ENCODE measurements at places on chromosomes 6 and 20.

DNA sequence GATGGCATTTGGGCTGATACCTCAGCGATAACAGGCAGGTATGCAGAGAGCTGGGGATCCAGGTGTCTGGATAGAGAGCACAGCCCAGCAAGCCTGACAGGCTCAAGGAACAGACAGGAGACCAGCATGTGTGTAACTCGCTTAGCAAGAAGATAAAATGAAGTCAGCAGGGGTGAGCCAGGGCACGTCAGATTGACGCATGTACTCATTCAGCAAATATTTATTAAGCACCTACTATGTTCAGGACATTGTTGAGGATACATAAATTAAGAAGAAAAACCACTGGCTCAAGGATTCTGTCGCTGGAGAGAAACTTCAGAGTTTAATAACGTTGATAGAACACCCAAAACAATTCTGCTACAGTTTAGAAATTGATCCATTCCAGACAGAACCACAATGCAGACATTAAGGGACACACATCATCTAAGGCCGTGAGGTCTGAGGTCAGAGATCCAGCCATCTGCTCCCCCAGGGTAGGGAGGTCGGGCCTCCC, 1.0 kb upstream of the DUSP22 start:
- DNase-seq = no peak

DNA sequence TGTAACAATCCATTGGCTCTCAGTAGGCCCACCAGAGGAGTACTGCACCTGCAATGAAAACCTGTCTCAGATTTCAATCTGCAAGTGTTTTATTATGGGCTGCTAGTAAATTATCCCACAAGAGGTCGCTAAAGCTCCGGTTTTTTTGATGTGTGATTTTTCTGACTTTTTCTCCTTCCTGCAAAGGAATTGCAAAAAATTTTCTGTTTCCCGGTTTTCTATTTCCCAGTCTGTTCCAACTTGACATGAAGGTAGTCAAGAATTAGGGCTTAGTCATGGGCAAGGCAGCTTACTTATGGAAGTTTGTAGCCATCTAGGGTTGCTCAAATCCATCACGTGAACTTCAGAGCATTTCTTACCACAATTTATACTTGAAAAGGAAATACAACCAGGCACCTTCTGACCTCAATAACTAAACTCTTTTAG, 38.5 kb upstream of the AHI1 start:
- DNase-seq = no peak

DNA sequence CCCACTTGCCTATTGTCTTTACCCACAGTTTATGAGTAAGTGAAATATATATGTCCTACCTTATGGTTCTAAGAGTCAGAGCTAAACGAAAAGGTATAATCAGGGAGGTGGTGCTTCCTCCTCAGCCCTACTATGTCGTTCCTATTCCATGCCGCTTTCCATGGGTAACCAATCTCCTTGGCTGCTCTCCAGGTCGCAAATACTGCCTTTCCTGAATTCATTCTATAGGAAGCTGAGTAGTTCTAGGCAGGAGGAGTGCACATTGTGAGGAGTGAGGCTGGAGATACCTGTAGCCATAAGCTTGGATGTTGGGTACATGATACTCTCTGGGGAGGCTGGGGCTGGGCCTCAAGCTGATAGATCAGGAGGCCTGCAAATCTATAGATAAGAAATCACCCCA, 5.8 kb downstream of the IL20RA start:
- no peak for DNase-seq

GRCh38 chr20:33499355-33499754, 9.5 kb downstream of the CBFA2T2 start:
- DNase-seq = no peak

DNA sequence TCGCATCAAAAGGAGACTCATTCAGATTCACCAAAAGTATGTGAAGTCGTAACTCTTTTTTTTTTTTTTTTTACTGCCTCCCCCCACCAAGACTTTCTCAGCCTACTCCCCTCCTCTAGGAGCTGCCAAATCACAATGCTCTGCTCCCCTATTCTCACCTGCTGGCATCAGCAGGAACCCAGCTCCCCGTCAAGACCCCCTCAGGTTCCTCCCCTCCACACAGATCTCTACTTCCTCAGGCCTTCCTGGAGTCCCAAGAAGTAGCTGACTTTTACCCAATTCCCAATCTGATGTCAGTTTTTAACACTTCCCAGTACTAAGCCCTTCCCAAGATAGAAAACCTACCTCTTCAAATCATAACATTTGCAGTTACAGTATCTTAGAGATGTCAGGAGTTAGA, 39.3 kb downstream of the ARHGAP18 start:
- DNase-seq = no peak

DNA sequence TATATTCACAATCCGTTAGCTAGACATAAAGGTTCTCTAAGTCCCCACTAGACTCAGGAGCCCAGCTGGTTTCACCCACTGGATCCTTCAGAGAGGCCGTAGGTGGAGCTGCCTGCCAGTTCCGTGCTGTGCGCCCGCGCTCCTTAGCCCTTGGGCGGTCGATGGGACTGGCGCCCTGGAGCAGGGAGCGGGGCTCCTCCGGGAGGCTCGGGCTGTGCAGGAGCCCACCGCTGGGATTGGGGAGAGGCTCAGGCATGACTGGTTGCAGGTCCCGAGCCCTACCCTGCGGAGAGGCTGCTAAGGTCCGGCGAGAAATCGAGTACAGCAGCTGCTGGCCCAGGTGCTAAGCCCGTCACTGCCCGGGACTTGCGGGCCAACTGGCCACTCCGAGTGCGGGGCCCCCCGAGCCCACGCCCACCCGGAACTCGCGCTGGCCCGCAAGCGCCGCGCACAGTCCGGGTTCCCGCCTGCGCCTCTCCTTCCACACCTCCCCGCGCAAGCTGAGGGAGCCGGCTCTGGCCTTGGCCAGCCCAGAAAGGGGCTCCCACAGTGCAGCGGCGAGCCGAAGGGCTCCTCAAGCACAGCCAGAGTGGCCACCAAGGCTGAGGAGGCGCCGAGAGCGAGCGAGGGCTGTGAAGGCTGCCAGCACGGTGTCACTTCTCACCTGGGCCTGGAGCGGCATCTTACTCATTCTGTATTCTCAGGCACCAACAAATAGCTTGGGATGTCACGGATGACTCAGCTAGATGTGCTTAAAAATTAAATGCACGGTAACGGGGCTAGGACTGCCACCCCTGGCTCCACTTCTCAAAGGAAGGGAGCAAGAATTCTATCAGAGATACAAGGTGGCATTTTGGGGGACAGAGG, 44.1 kb downstream of the IRF4 start:
- DNase-seq = no peak

- DNase-seq = no peak
These were observed 3.6 kb downstream of the GHRH start for GRCh38 chr20:37257988-37258387.

DNA sequence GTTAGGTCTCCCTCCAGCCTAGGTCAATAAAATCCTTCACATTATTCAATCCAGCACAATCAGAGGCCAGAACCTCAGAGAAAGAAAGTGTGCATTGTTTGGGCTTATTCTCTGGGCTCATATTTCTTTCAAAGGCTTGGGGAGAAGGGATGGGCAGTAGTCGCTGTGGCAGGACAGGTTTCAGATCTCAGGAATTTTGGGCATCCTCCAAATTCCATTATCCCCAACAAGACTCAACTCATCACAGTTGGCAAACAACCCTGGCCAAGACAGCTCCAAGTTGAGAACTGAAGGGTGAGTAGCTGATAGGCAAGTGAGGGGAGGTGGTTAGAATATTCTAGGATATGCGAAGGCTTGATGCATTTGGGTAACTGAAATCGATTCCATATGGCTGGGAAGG, 27.2 kb upstream of the CHD6 start:
- DNase-seq = no peak

- DNase-seq = no peak
These were observed 17.8 kb upstream of the SLC32A1 start for GRCh38 chr20:38706509-38706908.

DNA sequence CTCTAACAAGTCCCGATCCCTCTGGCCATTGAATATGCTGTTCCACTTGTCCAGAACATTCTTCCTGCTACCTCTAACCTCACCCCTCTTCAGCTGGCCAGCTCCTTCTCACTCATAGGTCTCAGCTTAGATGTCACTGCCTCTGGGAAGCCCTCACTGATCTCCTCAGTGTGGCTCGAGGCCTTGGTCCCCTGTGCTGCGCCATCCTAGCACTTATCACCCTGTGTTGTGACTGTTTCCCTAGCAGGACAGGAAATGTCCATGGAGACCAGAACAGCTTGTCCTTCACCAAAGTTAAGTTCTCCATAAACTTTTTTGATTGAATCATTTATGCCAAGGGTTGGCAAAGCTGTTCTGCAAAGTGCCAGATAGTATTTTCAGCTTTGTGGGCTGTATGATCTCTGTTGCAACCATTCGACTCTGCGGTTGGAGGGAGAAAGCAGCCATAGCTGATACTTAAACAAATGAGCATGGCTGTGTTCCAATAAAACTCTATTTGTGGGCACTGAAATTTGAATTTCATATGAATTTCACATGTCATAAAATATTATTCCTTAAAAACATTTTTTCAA, 6.5 kb upstream of the BNIP5 start:
- no peak for DNase-seq

DNA sequence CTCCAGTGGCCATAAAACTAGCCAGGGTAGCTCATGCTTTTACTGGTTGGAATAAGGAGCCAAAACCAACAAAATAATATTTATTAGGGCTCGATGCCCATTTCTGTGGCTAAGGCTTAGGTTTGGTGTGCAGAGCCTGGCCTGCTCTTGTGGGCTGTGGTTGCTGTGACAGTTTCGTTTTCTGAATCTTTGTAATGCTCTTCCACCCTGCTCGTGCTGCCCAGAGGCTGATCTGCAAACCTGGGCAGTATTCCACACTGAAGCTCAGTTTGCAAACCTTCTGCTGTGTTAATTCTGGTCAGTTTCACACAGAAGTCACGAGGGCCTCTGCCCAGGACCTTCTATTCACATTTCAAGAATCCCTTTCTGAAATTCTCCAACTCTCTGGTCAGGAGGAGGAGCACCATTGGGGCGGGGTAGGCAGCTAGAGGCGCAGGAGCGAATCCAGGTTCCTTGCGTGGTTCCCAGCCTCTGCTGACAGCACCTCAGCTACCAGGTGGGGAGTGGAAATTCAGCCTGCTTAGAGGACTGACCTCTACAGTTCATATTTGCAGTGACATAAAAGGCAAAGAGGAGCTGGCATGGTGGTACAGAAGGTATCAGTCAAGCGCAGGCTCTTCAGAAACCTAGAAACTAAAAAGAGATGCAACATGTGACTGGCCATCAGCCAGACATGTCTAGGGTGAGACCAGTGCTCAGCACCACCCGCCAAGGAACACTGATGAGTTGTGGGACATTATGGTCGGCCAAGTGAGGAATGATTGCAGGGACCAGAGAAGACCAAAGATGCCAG, 14.3 kb upstream of the C20orf144 start:
- no peak for DNase-seq

DNA sequence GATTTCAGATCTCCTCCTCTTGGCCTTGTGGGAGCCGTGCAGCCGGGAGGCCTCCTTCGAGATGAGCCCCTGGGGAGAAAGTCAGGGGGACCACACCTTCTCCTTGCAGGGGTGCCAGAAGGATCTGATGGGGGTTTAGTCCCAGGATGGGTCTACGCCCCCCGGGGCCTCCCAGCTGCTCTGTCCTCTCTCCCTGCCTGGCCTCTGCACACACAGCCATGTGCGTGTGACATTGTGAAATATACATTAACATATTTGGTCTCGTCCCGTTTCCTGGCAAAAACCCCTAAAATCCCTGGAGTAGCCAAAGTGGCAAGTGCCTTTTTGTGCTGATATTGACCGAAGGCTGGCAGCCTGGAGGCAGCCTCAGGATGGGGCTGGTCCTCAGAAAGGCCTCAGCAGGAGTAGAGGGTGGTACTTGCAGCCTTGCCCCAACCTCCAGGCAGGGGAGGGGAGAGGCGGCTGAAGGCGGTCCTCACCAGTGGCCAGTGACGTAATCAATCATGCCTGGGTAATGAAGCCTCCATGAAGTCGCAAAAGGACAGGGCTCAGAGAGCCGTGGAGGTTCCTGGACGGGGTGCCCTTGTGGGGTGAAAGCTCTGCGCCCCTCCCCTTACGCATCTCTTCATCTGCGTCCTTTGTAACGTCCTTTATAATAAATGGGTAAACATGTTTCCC, 5.1 kb upstream of the HELZ2 start:
- DNase-seq = no peak

GRCh38 chr6:52546192-52546591, 30.7 kb downstream of the TRAM2 start:
- no peak for DNase-seq

DNA sequence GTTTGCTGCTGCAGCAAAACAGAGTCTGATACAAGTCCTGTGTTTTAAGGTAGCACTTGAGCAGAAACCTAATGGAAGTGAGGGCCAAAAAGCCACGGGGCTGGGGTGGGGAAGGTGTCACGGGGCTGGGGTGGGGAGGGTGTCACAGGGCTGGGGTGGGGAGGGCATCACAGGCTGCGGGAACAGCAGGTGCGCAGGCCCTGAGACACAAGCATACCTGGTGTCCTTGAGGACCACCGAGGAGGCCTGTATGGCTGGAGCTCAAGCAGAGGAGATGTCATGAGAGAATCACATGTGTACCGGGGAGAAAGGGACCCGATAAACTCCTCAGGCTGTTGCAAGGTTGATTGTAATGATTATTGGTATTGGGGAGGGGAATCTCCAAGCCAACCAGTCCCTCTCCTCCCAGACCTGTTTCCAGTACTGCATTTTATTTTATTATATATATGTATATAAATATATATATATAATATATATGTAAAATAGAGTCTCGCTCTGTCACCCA, 13.6 kb upstream of the SPO11 start:
- no peak for DNase-seq

DNA sequence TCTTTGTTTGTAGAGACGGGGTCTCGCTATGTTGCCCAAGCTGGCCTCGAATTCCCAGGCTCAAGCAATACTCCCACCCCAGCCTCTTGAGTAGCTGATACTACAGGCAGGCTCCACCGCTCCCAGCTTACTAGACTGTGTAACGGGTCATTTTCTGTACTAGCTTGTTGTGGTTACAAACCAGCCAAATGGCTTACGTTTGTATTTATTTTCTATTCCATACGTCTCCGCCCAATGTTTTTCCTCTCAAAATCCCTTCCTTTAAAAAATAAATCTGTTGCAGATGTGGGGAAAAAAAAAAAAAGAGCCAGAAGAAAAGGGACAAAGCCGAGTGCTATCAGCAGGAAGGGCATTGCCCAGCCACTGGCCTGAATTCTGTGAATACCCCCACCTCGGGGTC, 41.6 kb downstream of the PRND start:
- DNase-seq = no peak

DNA sequence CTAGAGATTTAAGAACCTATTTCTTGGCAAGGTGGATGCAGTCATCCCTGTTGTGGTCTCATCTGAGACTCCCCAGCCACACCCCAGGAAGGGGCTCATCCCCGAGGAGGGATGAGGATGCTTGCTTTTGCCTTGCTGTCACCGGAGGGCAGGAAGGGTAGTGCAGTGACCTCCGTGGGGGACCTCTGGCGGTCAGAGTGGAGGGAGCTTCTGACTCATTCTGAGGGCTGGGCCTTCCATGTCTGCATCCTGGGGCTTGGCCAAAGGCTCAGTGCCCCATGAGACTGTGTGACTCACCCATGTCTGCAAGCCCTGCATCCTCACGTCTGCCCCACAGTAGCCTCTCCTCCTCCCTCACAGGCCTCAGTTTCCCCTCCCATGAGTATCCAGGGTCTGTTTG, 38.7 kb downstream of the UQCC2 start:
- DNase-seq = no peak

GRCh38 chr6:123875784-123876183, 72.1 kb downstream of the NKAIN2 start:
- no peak for DNase-seq
